Stimulated activated CD4-positive, alpha-beta T cell treated with anti-CD3 and anti-CD28 coated beads, Interleukin-4, amount 100 ng/mL, for 24 hours (primary cell): ENCODE measurements at places on chromosomes 4 and X.

GRCh38 chr4:138677748-138678147, 337.8 kb upstream of the NOCT start:
- DNase-seq = no peak

DNA sequence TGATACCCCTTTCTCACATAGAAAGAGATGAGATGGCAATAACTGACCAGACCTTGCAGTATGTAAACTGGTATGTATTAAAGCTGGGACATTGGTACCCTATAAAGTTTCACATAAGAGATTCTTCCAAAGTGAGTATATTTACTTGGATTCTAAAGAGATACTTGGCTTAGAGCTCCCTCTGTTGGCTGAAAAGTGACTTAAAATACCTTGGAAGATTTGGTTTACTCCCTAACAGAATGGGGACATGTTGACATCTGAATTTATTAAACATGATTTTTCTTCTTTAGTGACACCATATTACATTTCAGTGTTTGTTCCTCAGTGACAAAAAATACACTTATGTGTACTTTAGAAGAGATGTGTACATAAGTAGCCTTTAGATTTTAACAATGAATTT, 47.9 kb upstream of the RGN start:
- peak; percentile 19 for DNase-seq

- DNase-seq = no peak
Observed at GRCh38 chr4:159341522-159341921, 238.6 kb downstream of the RAPGEF2 start.

- DNase-seq = no peak
Observed at GRCh38 chrX:118717678-118718391, 9.6 kb upstream of the IL13RA1 start.

- no peak for DNase-seq
Observed at GRCh38 chr4:169372791-169373190, 102.0 kb upstream of the SH3RF1 start.

GRCh38 chr4:168815379-168816345, 194.4 kb downstream of the CBR4 start:
- no peak for DNase-seq

- DNase-seq = no peak
Observed at GRCh38 chrX:43560247-43560946, 95.7 kb upstream of the MAOA start.

DNA sequence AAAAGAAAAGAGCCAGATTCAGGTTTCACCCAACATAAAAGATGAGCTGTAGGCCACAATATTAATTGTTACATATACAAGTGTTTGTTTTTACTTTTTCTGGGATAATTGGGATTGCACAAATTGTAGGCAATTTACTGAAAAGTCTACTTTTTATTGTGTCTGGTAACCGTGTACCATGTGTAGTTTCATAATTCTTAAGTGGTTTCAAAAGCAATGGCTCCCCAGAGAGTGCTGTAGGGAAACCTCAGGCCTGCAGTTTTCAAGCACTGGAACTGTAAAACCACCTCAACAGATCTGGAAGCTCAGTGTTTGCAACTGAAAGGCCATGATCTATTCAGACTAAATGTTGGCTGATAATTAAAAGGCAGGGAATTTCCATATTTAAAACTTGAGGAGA, 53.9 kb upstream of the MMAA start:
- DNase-seq = no peak

- DNase-seq = peak; percentile 13
Observed at GRCh38 chr4:4524364-4524763, 17.5 kb downstream of the STX18 start.

- no peak for DNase-seq
Observed at GRCh38 chrX:44997888-44998287, 124.9 kb downstream of the KDM6A start.

DNA sequence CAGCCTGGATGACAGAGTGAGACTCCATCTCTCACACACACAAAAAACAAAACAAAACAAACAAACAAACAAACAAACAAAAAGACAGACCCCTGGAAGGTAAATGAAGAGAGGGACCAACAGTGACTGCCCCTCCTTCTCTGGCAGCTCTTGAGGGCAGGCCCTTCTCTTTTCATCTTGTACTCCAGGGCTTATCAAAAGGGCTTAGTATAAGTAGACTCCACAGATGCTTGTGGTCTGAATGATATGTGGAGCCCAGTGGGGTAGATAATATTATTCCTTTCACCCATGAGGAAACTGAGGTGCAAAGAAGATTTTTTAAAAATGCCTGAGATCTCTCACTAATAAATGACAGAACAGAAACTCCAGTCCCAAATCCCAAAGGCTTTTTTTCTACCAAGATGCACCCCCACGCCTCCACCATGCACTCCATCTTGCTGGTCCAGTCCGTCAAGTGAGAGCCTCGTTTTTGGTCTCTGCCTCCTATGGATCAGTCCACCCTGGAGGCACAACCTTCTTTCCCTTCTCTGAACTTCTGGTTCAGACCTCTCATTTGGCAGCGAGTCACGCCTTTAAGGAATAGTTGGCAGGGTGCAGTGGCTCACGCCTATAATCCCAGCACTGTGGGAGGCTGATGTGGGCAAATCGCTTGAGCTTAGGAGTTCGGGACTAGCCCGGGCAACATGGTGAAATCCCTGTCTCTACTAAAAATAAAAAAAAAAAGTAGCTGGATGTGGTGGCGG, 17.0 kb upstream of the CHRNA9 start:
- no peak for DNase-seq

GRCh38 chrX:43656005-43656494, at the start of gene MAOA:
Gene MAOA, plus strand, starts transcription at chrX:43656299. Its CDS starts 43 bp downstream, at chrX:43656342.
- peak; percentile 18 for DNase-seq

DNA sequence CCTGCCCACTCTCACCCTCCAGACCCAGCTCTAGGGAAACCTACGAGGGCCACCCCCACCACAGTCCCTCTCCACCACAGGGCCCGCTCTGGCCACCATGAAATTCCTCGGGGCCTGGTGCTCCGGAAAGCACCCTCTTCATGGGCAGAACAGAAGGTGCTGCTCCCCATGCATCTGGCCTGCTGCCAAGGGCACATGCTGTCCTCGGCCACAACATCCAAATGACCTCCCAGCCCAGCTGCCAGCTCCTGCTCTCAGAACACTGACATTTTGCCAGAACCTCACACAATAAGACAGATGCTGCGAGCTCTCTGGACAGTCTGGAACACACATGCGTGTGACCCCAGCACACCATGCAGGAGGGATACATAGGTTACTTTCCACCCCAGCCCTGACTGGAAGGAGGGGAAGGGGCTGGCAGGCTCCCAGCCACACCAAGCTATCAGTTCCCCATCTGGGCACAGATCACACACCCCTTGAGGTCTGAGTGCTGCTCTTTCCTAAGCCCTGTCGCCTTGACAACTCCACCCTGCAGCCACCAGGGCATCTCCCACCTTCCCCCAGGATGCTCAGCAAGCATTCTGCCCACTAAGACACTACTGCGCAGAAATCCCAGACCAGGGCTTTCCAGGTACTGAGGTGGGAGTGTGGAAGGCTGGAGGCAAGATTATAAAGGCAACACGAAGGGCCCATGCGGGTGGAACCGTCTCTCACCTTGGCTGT, 5.8 kb downstream of the CCNQ start:
- DNase-seq = no peak

- no peak for DNase-seq
Observed at GRCh38 chr4:152525878-152526277, 10.0 kb downstream of the FBXW7 start.

DNA sequence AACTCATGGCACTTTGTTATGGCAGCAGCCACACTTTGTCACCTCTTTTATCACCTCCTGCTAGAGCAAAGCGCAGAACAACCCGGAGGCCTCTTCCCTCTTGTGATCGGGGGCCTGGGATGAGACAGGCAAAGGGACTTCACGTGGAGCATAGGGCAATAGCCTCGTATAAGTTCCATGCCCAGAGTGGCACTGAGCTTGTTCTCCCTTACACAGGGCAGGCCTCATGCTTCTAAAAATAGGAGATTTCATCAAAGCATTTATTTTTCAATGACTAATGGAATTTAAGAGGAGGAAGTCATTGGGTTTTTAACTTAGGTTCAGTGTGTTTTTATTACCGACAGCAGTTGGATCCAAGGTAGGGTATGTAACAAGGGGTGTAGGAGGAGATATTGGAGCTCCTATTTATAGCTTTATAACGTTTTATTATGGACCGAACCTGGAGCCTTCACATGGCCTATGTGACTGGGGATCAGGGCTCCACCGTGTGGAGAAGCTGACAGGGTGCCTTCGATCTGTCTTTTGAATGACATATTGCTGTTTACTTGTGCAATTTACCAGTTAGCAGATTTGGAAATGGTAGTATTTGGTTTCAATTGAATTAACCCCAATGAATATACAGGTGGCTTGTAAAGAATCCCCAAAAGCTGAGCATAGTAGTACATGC, 93.8 kb downstream of the SLC2A9 start:
- no peak for DNase-seq

- no peak for DNase-seq
Observed at GRCh38 chr4:115145393-115146160, 32.2 kb upstream of the NDST4 start.

GRCh38 chr4:108484187-108484586, 136.2 kb upstream of the RPL34 start:
- DNase-seq = no peak

DNA sequence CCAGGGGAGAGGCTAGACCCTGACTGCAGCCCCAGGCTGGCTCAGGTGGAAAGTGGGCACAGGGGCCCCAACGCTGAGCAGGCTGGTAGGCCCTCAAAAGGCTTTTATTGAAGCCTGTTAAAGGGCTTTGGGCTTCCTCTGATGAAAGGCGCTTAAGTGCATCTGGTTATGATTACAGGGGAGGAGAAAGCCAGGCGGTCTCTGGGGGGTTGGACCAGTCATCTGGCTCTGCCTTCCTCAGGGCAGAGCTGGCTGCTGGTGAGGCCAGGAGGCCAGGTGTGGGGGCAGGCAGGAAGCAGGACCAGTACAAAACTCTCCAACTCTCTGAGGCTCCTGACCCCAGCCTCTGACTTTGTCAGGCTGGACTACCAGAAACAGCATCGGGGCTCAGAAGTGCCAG, 68.8 kb upstream of the BCOR start:
- DNase-seq = no peak

- no peak for DNase-seq
Observed at GRCh38 chrX:67601771-67602170, 58.0 kb downstream of the AR start.

DNA sequence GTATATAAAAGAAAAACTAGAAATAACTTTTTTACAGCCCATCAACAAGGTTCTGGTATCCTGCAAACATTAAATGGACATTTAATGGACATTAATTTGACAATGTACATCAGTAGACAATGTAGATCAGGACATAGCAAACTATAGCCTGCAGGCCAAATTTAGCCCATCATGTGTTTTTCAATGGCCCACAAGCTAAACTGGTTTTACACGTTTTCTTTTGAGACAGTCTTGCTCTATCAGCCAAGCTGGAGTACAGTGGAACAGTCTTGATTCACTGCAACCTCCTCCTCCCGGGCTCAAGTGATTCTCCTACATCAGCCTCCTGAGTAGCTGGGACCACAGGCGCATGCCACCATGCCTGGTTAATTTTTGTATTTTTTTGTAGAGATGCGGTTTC, 7.2 kb downstream of the ZNF630 start:
- DNase-seq = no peak

- no peak for DNase-seq
Observed at GRCh38 chrX:48902135-48902534, 4.4 kb downstream of the PQBP1 start.

- DNase-seq = no peak
Observed at GRCh38 chr4:8461086-8461485, 20.5 kb downstream of the TRMT44 start.

DNA sequence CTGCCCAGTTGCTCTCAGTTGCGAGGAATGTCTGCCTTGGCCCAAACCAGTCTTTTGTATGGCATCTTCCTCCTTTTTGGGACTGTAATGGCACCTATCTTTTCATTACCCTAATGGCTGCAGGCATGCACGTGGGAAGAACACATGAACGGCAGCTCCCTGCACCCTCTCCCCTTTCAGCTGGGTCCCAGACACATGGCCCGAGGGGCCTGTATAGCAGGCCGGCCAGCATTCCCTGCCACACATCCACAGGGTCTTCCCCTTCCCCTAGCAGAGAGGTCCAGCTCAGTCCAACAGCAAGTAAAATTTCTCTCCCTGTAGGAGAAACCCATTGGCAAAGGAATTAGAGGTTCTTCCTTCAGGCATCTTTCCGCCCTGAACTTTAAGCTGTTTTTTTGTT, 829.1 kb upstream of the AGA start:
- DNase-seq = no peak

- no peak for DNase-seq
Observed at GRCh38 chr4:37584493-37585060, 101.6 kb downstream of the RELL1 start.

- DNase-seq = no peak
Observed at GRCh38 chr4:58658701-58659100, 1548.5 kb upstream of the IGFBP7 start.

GRCh38 chr4:135538698-135539097, 1337.1 kb upstream of the PABPC4L start:
- DNase-seq = no peak

GRCh38 chrX:118644378-118644777, 83.0 kb upstream of the IL13RA1 start:
- no peak for DNase-seq

GRCh38 chrX:130120321-130120731, 10.0 kb upstream of the ELF4 start:
- peak; percentile 7 for DNase-seq

DNA sequence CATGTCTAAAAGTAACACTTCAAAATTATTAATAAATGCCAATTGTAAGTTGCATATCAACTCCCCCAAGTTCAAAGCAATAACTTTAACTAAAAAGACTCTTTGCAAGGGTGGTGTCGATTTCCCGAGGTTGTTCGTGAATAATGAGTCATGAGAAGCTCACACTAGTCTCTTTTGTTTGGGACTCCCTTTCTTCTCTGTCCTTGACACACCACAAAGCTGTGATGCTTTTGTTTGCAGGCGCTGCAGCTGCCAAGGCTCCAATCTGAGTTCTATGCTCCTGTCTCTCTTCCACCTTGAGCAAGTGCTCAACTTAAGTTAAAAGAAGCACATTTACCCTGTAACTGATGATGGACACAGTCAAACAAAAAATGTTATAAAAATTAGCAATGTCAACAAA, 65.9 kb downstream of the FAT1 start:
- no peak for DNase-seq

DNA sequence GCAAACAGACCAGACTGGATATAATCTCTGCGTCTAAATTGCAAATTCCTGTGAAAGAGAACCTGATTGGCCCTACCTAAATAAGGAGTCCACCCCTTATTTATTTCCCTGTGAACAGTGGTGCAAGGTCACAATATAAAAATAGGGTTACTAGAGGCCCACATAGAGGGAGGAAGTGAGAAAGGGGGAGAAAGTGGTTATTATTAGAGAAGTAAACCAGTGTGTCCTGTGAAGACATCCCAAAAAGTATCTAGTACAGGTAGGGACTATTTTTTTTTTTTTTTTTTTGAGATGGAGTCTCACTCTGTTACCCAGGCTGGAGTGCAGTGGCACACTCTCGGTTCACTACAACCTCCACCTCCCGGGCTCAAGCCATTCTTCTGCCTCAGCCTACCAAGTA, 15.0 kb upstream of the FRYL start:
- no peak for DNase-seq

GRCh38 chr4:149709640-149710039, 106.0 kb downstream of the IQCM start:
- DNase-seq = no peak
